ENCODE measurements at places on chromosomes 1 and 21.

GRCh38 chr1:77287535-77287934 lies 5.7 kb downstream of the AK5 start:
- DNase-seq = no peak

DNA sequence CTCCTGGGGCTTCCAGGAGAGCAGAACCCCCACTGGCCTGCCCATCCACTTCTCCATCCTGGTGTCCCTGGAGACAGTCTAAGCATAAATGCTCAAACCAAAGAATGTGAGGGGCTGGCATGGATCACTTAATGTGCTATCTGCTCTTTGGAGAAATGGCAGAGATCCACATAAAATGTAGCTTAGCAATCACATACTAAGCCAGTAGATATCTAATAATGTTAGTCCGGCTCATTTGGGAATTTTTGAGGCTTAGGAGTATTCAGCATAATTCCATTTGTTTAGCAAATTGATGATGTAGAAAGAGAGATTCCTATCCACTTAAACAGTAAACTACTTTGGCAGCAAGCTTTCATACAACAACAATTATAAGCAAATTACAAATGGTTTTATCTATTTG lies 90.7 kb downstream of the TENT5C start:
- DNase-seq = no peak

- no peak for DNase-seq
These were observed 54.2 kb upstream of the ATF3 start for GRCh38 chr1:212554401-212554800.

- DNase-seq = no peak
These were observed 80.7 kb downstream of the SMYD2 start for GRCh38 chr1:214361636-214362035.

DNA sequence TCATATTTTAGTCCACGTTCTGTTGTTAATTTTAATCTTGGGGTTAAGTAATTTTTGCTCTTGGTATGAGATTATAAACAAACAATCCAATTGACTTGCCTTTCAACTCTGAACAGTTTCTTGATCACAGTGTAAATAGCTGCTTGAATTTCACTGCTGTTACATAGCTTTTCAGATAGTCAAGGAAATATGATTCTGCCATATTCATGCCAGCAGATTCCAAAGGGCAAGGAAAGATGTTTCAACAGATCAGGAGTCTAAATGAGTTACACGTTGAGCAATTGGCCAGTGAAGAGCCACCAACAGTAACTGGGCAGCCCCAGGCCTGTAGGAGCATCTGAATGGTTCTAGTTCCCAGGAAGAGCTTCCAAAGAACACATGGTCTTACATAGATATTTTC lies 93.6 kb downstream of the LEPR start:
- no peak for DNase-seq

DNA sequence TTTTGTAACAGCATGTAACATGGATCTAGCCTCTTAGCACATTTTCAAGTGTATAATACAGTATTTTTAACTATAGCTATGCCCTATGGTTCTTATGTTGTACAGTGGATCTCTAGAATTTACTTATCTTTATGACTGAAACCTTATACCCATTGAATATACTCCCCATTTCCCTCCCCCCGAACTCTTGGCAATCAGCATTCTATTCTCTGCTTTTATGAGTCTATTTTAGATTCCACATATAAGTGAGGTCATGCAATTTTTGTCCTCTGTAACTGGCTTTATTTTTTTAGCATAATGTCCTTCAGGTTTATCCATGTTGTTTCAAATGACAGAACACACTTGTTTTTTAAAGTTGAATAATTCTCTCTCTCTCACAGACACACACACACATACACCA lies 3.1 kb upstream of the GBP6 start:
- DNase-seq = no peak

- DNase-seq = no peak
These were observed 129.0 kb downstream of the DMRTB1 start for GRCh38 chr1:53588053-53588779.

DNA sequence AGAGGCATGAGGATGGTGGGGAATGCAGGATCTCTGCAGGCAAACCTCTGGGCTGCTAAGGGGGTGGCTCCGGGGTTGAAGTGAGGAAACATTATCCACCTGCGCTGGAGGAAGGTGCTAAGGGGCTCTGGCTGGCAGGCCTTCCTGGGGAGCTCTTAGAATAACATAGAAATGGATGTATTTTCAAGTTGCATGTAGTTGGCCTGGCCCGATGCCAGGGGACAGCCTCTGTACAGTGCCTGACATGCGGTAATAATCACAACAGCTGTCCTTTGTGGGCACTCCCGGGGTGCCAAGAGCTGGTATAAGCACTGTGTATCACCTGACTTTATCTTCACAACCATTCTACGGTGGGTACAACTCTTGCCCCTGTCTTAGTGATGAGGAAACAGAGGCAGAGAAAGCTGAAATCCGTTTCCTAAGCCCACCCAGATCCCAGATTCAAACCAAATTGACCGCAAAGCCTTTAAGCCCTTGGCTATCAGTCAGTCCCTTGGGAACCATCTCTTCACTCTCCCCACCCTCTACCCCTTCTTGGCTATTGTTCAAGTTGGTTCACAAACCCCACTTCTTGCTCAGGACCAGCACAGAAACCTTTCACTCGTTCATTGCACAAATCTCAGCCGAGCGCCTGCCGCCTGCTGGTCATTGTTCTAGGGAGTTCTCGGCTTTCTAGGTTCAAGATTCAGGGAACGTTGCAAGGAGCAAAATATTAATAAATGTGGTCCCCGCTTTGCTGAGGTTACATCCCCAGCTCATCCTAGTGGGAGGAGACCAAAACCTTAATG lies 30.9 kb downstream of the PADI4 start:
- DNase-seq = no peak

- DNase-seq = no peak
These were observed 29.0 kb downstream of the C1orf52 start for GRCh38 chr1:85230305-85230977.

DNA sequence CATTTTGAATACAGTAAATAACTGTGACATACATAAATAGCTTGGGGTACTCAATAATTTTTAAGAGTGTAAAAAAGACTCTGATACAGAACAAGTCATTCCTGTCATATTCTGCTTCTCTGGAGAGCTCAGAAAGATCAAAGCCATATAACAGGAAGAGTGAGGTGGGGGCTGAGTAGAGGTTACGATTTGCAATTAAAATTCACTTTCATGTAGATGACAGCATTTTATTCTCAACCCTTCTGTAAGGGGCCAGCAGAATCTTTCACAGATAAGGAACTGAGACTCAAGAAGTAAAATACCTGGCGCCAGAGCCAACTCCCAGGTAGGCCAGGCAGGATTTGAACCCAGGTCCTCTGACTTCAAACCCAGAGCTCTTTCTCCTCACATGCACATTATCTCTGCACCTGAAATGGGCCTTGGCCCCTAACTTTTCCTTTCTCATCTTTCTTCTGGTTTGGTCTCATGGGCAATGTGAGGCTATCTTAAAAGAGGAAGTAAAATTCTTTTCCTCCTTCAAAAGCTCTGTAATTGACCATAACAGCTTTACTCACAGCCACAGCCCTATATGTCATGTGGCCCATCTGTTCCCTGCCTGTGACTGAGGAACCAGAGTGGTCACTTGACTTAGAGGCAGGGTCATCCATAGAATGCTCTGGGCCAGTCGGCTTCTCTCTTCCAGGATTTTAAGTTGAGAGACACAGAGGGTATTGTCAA lies 80.9 kb upstream of the SYT6 start:
- no peak for DNase-seq

GRCh38 chr1:177978530-177978929 lies 8.7 kb upstream of the SEC16B start:
- no peak for DNase-seq

DNA sequence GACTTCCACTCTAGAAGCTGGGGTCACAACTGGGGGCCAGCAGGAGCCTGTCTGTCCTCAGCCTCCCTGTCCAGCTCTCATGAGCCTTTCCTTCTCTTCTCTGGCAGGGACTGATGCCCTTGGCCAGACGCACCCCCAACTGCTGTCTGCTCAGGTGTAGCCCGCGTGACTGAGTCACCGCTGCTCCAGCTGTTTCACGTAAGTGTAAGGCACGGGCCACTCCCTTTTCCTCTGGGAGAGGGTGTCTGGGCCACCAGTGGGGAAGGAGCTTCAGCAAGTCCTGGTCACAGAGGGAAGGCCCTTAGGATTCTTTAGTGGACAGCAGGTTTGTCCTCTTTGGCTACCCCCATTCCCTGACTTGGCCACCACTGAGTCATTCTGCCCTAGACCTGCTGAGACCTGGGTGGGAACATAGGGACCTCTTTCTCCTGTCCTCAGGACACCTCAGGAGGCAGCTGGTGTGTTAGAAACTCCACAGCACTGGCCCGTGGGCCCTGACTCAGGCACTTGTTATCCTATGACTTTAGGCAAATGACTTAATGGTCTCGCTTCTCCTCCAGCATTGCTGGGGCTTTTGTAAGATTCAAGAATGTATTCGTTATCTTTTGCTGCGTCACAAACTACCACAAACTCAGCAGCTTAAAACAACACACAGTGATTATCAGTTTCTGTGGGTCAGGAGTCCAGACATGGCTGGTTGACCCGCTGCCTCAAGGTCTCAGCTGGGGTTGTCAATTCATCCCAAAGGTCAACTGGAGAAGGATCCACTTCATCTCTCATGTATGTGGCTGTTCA lies 64.8 kb downstream of the FAM163A start:
- DNase-seq = no peak

Data from stimulated activated CD8-positive, alpha-beta memory T cell treated with anti-CD3 and anti-CD28 coated beads, Interleukin-2, amount 100 ng/mL, for 1 hour (primary cell).